SHP77 (cell line): ENCODE measurements at places on chromosomes 7 and 10.
A peak's percentile ranks its signal among the peaks of the same experiment; 100 is the strongest.

DNA sequence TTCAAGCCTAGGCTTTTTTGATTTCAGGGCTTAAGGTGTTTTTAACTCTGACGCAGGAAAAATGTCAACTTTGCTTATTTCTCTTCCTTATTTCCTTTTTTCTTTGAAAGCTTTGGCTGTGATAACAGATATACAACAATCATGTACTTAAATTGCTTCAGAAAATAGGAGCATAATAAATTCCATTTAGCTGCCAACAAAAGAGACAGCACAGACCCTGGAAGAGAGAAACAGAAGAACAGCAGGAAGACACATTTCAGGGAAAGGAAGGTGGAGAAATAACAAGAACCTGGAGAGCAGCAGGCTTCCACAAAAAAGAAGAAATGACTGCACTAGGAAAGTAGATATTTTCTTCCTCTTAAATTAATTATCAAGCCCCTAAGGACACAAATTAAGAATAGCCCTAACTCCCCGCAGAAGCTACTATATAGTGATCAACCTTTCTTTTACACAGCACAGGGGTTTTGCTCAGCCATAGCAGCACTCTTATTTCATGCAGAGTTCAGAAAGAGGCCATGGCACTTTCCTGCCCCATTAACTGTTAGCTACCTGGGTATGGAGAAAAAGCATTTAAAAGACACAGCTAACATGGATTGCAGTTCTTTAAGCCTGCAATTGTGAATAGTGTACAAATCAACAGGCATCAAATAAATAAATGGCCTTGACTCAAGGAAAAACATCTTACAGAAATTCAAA lies 61.5 kb downstream of the IQUB start:
- DNase-seq = no peak

GRCh38 chr10:117734731-117735405 lies 192.3 kb downstream of the EMX2 start:
- no peak for DNase-seq

GRCh38 chr10:7432884-7433726 lies 22.3 kb upstream of the SFMBT2 start:
- peak; percentile 88 for DNase-seq

- no peak for DNase-seq
Observed at GRCh38 chr10:4688168-4688567, 137.8 kb upstream of the AKR1E2 start.

DNA sequence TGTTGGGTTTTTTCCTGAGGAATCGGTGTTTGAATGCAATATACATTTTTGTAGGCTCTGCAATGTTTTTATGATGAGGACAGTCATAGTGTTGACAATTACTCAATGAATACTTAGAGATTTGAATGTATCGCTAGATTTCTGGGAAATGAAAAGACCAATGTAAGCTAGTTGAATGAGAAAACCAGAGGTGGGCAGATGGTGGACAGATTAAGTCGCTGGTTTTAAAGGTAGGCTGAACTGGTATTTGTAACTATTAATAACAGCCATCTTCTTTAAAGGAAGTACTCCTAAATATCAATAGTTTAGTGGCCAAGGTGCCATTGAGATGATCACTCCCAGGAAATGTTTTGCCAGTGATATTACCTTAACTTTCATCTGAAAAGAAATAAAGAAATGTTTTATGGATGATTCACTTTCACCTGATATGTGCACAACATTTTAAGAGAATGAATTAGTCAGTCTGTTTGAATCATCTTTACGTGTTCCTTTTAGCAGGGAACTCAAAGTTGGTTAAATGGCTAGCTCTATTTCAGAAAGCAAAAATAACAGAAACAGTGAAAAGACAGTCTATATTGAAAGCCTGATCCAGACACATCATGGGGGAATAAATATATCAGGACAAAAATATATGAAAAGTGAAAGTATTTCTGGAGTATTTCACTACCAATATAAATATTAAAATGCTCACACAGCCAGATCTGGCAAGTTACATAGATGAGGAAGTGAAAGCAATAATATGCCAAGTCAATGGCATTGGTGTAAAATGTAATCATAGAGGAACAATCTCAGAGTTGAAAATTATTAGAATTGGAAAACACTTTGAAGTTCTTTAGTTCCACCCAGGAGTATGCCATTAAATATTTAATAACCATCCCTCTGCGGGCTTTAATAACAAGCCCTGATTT lies 20.7 kb downstream of the MET start:
- no peak for DNase-seq

- DNase-seq = no peak
Observed at GRCh38 chr7:155222573-155222972, 75.1 kb upstream of the INSIG1 start.

- no peak for DNase-seq
Observed at GRCh38 chr7:121913947-121914675, 41.1 kb downstream of the PTPRZ1 start.

DNA sequence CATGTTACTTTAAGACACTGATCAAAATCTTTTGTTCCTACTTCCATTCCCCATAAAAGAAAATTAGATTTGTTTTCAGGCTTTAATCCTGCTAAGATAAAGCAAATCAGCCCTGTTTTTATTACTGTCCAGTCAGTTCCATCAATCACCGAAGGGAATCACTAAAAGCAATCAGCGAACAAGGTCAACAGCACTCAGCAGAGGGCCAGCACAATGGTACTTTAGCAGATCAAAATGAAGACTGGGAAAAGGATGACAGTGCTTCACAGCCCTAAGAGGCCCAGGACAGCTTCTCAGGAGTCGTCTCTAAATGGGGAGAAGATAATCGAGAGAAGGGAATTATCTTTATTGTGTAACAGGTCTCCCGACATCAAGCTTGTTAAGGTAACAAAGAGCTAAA lies 32.7 kb downstream of the SEM1 start:
- DNase-seq = no peak

- DNase-seq = no peak
Observed at GRCh38 chr10:34762603-34763299, 52.3 kb downstream of the PARD3 start.

DNA sequence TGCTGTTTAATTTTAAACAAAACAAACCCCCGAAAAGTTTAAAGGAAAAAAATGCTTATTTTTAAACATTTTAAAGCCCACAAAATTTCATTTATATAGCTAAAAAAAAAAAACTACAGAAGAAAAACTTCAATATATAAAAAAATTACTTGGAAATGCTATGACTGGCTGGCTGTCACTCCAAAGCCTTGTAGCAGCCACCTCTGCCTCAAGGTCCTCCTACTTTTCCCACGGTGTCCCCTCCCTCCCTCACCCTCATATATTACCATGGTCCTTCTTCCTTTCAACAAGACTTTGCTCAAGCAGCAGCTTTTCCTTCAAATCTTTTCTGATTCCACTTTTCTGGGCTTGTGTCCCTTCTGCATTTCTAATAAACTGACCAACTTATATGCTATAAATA lies 122.0 kb downstream of the TPK1 start:
- DNase-seq = no peak

- DNase-seq = no peak
Observed at GRCh38 chr7:127578711-127579275, 6.6 kb downstream of the GCC1 start.

- DNase-seq = peak; percentile 27
Observed at GRCh38 chr10:87095236-87095945, 385 bp downstream of the SHLD2 start.

DNA sequence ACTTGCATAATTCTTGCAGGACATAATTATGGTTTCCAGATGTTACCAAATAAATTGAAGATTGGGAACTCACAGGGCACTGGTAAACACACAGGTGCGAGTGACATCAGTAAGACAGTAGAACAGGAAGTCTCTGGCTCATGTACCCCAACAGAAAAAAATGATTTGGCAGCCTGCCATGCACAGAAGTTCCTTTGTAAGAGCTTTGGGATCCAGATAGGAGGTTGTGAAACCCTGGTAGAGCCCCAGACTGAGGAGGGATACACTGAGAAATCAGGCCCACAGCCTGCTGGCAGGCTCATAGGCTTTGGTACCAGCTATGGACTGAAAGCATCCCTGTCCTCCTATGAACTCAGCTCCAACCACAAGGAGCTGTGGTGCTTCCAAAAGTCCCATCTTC lies 118.0 kb downstream of the COBL start:
- no peak for DNase-seq

DNA sequence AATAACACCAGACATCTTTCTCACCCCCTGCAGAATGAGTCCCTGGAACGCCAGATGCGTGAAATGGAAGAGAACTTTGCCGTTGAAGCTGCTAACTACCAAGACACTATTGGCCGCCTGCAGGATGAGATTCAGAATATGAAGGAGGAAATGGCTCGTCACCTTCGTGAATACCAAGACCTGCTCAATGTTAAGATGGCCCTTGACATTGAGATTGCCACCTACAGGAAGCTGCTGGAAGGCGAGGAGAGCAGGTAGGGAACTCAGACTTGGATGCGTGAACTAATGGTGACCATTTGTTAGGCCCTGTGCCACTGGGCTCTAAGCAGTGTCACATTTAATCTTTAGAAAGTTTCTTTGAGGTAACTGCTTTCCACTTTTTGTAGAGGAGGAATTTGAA lies 7.1 kb downstream of the VIM start:
- no peak for DNase-seq

GRCh38 chr7:86889501-86889900 lies 170.0 kb downstream of the ELAPOR2 start:
- DNase-seq = no peak

DNA sequence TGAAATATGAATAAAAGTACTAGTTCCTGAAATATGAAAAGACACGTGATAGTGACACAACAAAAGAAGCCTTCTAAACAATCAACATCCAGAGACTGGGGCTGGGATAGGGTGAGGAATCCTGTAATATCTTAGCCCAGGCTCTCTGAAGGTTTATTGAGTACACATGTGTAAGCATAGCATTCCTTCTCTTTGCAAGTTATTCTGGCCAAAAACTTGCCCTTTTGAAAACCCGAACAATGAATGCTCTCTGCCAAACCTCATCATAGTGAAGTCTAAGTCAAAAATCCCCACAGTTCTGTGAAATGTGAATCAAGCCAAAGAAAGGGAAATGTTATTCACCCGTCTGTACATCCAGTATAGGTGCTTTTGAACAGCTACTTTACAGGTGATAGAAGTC lies 11.6 kb downstream of the SEMA3D start:
- no peak for DNase-seq

DNA sequence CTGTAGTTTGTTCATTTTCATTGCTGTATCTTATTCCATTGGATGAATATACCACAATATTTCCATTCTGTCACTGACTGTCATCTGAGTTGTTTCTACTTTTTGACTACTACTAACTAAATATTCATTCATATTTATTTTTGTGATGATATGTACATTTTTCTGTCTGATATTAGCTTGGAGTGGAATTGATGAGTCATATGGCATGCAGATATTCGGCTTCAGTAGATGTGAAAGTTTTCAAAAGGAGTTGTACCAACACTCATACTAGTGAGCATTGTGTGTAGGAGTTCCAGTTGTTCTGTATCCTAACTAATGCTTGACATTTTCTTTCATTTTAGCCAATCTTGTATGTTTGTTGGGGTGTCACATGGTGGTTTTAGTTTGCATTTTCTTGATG lies 7.7 kb downstream of the RUNDC3B start:
- DNase-seq = no peak

GRCh38 chr7:155425887-155426286 lies 32.0 kb upstream of the EN2 start:
- no peak for DNase-seq

GRCh38 chr7:45712872-45713668 lies 138.9 kb downstream of the ADCY1 start:
- DNase-seq = no peak

GRCh38 chr10:131728286-131729228 lies 172.3 kb upstream of the PPP2R2D start:
- no peak for DNase-seq
